ENCODE measurements at places on chromosomes 3 and 15. TPM values are rescaled to one million over a fixed set of nuclear protein-coding genes. Genes with fewer than 3 reads are reported as not detected.

The BFSP2 gene
- not detected for total RNA-seq

The IQCF5 gene
- not detected for total RNA-seq

The CDC25A gene
- 0.38 TPM for total RNA-seq

The KCNAB1 gene
- 0.74 TPM for total RNA-seq

The SEMA3G gene
- 13.8 TPM for total RNA-seq

The UBE2E1 gene
- 112 TPM for total RNA-seq

The HOMER2 gene
- 101 TPM for total RNA-seq

The CSTA gene
- total RNA-seq: 0.79 TPM

The CKMT1B gene
- not detected for total RNA-seq

The SH3GL3 gene
- not detected for total RNA-seq

The CASR gene
- total RNA-seq: not detected

The GUCA1C gene
- not detected for total RNA-seq

The SIDT1 gene
- 0.39 TPM for total RNA-seq

The TGM4 gene
- total RNA-seq: not detected

Measured in psoas muscle (tissue), 8 donors.